ENCODE measurements at places on chromosomes 5 and 9.

DNA sequence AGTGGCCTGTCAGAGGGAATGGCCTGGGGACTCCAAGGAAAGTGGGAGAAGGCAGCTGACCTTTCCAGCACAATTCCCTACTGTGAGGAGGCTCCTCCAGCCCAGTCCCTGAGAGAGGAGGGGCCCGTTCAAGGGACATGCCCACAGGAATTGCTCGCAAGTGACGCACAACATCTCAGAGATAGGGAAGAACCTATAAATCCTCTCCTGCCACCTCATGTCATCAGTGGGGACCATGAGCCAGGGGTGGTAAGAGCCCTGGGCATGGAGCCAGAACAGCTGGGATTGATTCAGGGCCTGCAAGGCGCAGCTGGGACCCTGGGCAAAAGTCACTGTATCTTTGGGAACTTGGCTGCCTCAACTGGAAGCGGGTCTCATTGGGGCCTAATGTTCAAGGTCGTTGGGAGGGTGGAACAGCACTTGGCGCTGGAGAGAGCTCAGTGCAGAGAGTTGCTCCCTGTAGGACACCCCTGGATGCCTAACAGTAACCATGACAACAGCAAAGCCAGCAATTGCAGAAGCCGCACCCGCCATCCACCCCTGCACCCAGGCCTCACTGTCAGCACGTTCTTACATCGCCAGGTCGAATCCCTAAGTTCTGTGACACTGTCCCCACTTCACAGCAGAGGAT lies 41.3 kb upstream of the ORM1 start:
- no peak for DNase-seq

DNA sequence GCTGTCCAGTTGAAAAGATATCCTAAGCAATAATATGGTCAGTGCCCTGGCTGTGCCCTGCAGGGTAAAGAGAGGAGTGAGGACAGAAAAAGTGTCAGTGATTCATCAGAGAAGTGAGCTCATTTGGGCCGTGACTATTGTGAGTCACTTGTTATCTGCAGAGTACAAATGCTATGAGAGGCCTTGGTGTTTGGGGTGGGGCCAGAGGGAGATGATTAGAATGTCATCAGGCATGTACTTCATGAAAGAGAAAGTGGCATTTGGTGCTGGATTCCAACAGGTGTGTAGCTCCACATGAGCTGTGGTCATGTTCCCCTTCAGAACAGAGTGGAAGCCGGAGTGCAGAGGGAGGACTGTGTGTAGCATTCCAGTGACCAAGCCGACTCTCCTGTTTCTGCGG lies 174.1 kb downstream of the KDM4C start:
- DNase-seq, result no peak

- DNase-seq, result no peak
These were observed 280.1 kb upstream of the DMRT1 start for GRCh38 chr9:561427-561826.

DNA sequence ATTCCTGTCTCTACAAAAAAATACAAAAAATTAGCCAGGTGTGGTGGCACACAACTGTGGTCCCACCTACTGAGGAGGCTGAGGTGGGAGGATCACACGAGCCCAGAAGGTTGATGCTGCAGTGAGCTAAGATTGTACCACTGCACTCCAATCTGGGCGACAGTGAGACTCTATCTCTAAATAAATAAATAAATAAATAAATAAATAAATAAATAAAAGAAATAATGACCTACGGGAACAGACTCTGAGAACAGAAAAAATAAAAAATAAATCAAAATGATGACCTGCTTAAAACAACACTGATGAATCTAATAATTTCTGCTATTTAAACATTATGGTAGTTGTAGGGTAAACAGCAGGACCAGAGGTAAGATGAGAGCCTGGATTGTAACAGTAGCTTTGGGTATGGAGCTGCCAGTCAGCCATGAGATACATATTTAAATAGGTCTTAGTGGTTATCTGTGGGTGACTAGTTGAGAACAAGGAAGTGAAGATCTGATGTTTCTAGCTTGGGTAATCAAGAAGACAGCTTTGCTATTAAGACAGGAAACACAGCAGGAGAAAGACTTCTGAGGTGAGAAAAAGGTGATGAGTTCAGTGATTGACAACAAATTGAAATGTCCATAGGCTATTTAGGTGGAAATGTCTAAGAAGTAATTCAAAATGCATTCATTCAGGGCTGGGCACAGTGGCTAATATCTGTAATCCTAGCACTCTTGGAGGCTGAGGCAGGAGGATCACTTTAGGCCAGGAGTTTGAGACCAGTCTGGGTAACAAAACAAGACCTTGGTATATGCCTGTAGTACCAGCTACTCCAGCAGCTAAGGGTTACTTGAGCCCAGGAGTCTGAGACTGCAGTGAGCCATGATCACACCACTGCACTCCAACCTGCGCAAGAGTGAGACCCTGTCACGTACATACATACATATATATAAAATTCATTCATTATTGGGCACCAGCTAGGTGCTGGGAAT lies 11.0 kb downstream of the RNF145 start:
- no peak for DNase-seq

- DNase-seq, result no peak
These were observed 93.4 kb downstream of the KCNIP1 start for GRCh38 chr5:170597109-170597751.

DNA sequence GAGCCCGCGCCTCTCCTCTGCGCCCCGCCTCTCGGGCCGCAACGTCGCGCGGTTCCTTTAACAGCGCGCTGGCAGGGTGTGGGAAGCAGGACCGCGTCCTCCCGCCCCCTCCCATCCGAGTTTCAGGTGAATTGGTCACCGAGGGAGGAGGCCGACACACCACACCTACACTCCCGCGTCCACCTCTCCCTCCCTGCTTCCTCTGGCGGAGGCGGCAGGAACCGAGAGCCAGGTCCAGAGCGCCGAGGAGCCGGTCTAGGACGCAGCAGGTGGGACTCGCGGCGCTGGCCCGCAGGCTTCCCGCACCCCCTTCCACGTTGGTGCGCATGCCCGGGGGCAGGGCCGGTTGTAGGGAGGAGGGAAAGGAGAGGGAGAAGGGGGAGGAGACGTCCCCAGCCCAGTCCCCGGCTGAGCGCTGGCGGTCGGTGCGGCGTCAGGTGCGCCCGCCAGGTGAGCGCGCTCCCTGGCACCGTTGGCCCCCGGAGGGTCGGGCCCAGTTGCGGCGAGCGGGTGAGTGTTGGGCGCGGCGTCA lies at the start of gene OCLN:
OCLN (plus strand) TSS at position 400 of the 532 bp plus-strand sequence. CDS start 11,455 bp downstream, outside the sequence.
- DNase-seq, result no peak

GRCh38 chr5:174145091-174145490 lies 99.6 kb downstream of the NSG2 start:
- no peak for DNase-seq

DNA sequence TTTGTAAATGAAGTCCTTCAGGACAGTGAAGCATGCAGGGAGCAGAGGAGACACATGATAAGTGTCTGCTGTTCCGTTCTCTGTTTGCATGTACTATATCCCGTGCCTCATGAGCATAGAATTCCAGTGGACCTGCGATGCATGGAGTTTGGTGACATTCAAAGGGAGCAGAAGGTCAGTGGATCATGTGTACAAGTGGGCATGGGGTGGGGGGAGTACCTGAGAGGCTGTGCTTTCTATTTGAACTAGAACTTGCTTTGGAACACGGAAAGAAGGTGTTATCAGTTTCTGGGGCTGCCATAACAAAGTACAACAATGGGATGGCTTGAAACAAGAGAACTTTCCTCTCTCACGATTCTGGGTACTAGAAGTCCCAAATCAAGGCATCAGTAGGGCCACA lies 5.1 kb upstream of the CCNJL start:
- no peak for DNase-seq

- no peak for DNase-seq
These were observed 83.7 kb upstream of the SMIM15 start for GRCh38 chr5:61245936-61246335.

DNA sequence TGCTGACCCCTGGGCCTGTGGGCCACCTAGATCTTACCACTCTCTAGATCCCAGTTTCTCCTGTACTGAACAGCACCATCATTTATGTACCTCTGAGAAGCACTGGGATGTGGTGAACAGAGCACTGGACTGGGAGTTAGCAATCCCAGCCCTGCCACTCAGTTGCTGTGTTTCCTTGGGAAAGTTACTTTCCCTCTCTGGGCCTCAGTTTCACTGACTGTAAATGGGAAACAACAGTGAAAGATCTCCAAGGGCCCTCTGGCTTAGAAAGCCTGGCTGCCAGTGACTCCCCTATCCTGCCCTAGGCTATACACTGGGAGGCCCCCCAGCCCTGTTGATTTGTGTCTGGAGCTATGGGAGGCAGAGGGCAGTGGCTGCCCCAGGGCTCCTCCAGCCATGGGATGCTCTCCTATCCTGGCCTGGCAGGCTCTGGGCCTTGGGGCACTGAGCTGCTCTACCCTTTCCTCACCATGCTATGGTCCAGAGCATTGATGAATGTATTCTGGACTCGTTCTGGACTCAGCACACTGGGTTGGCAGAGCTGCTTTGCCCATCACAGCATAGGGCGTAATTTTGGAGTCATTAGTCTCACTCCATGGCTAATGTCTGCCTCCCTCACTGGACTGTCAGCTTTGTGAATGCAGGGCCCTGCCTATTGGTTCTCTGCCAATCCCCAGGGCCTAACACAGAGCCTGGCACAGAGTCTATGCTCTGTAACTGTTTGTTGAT lies 99.3 kb downstream of the RGS3 start:
- DNase-seq, result no peak

DNA sequence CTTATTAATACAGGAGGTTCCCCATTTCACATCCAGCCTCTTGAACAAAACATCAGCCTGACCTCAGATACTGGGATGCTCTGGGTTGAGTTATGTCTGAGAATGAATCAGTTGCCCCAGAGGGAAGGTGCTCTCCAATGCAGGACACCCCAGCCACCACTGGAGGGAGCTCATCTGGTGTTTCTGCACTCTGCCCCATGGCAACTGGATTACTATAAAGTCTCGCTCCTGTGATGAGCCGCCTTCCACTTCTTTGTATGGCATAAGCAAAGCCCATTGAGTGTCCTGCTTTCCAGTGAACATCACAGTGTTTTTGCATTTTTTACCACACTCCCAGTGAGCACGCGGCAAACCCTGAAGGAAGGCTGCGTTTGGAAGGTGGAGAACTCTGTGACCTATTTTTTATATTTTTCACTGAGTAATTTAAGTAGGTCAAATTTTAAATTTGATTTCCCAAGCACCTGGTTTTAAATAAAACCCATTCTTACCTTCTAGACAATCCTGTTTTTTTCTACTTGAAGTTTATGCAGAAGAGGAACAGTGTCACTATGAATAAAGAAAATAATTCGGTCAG lies 176.9 kb upstream of the WWC1 start:
- DNase-seq, result no peak

DNA sequence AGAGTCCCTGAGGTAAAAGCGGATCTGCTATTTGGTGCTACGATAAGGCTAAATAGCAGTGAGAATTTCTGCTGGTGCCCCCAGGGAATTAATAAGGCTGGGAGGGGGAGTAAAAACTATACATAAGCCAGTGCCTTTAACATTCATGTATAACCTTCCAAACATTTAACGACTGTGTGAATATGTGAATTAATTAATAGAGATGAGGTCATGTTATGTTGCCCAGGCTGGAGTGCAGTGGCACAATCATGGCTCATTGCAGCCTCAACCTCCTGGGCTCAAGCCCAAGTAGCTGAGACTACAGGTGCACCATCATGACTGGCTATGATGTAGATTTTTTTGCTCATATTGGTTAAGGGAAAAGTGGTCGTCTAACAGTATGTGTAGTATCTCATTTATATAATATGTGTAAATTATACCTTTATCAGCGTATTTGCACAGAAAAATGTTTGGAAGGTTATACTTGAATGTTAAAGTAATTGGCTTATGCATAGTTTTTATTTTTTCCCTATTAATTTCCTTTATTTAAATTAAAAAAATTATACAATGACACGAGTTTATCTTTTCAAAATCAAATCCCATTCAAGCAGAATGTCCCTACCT lies 64.6 kb downstream of the EHMT1 start:
- DNase-seq, result no peak

DNA sequence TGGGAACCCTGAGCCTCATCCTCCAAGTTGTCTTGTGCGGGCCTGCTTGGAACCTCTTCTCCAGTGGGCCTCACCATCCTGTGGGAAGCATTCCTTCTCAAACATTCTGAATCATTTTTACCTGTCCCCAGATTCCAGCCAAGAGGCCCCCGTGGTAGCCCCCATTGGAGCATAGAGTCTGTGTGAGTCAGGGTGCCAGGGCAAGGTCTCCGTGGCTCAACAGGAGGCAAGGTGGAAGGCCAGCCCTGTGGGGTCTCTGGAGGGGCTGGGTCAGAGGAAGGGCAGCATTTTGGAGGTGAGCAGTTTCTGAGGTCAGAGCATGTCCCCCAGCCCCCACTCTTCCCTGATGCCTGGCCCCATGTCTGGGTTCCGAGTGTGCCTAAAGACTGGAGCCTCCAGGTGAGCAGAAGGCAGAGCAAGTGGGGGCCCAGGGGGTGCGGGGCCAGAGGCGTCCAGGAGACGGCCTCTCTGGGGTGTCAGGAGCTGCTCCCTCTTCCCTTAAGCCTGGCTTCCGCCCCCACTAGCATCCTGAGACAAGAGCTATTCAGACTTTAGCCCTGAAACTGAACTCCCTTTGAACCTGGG lies 2.1 kb downstream of the CACNA1B start:
- no peak for DNase-seq

DNA sequence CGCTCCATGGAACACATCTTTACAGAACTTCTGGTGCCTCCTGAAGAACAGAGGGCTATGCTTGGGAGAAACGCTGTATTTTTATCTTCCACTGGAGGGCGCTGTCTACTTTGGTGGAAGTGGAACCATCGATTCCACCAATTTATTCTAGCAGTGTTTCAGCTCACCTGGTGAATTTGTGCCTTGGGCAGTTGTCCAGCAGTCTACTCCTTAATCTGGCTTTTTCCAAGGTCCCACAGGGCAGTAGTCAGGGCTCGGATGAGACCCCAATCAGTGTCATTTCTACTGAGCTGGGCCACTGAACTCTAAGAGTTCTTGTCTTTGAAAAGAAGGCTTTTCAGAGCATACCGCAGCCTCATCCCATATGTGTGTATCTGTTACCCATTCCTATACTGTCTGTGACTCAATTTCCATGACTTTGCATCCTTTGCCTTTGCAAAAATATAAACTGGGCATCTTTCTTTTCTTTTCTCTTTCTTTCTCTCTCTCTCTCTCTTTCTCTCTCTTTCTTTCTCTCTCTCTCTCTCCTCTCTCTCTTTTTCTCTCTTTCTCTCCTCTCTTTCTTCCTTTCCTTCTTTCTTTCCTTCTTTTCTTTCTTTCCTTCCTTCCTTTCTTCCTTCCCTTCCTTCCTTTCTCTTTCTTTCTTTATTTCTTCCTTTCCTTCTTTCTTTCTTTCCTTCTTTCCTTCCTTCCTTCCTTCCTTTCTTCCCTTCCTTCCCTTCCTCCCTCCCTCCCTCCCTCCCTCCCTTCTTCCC lies 138.4 kb upstream of the ZNF618 start:
- DNase-seq, result no peak

- DNase-seq, result no peak
These were observed 12.2 kb downstream of the KLHL9 start for GRCh38 chr9:21322911-21323461.

DNA sequence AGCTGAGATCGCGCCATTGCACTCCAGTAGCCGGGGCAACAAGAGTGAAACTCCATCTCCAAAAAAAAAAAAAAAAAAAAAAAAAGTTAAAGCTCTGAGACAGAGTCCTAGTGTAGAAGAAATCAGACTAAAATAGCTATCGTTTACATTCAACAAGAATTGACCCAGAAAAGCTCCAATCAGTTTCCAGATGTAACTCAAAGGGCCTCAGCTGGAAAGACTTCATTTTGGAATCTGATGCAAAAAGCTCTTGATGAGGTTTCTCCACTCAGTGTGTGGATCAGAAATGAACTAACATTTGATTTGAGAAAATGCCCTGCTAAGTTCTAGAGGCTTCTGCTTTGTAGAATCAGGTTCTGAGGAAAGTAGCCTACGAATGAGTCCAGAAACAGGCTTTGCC lies 7.2 kb upstream of the C1QTNF2 start:
- DNase-seq, result no peak

GRCh38 chr5:149683964-149684363 lies 46.1 kb upstream of the PPARGC1B start:
- no peak for DNase-seq
